ENCODE measurements at places on chromosomes 5 and 9.

DNA sequence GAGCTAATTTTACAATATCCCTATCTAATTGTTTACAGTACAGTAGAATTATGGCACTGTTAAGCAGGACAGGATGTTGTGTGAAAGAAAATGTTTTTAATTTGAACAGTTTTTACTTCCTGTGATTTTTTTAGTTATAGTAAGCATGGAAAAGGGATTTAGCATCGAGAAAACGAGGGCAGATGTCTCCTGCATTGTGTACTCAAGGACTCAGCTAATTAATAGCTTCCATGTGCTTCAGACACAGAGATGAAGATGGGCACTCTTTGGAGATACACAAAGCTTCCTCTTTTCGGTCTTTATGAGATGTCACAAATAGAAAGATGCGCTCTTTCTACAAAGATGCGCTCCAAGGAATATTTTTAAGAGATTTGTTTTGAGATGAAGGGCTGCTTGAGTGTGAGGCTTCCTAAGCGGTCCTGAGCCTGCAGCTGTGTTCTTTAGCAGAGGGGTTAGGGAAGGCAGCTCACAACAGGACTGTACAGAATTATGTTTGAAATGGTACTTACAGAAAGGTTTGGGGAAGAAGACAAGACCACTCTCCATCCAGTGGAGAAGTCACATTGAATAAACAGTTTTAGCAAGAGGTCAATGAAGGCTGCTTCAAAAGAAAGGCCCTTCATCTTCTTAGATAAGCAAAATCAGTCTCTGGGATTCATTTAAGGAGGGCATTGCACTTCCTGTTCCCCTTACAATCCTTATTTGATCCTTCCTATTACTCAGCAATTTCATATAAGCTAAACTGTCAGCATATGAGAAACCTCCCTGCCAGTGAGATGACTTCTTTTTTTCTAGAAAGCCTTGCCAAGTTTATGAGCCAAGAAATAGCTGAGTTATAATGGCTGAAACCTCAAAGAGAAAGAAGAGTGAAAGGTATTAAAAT, 311.5 kb downstream of the EFNA5 start:
- DNase-seq: no peak

GRCh38 chr5:122015471-122015870, 53.7 kb downstream of the SRFBP1 start:
- DNase-seq: no peak

DNA sequence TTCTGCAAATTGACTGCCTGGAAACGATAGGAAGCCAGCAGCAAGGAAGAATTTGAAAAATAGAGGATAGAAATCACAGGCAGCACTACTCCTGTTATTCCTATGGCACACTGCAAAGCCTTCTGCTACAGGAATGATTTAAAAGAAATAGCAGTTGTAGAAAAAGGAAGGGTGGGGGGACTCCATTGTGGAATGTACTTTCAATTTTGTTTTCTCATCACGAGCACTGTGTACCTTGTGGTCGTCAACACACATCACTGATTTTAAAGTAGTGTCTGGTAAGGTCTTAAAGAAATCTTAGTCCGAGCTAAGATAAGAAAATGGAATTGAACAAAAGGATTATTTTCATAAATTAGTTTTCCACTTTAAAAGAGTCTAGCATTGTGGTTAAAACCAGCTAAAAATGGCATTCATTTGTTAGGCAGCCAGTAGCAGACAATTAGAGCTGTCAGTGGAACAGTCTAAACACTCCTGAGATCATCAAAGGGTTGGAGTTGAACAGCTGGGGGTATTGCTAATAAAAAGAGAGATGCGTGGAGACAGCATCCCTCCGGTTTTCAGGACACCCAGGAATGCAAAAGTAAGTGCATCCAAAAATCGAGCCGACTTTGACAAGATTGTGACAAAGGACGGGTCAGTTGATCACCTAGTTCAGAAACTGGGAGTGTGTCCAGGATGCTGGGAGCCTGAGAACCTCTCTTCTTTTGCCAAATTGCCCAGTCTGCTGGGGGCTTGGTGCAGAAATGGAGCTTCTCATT, 97.8 kb upstream of the WWC1 start:
- DNase-seq: no peak

DNA sequence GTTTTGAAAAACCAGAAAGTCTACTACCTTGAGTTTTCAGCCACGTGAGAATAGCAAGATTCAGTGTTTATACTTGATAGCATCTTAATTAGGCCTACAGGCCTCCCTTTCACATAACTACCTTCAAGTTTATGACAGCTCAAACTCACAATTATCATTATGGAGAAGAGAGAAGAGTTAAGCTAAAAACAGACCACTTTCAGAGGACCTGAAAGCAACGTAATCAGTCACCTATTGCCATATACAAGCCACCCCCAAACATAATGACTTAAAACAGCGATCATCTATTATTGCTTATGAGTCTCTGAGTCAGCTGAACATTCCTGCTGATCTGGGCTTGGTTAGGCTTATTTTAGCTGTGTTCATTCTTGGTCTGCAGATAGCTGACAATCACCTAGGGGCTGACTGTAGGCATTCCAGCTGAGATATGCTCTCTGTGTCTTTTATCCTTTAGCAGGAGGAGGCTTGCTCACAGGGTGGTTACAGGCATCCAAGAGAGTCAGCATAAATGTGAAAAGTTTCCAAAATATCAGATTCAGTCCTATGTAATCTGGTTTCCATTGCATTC, 130.9 kb downstream of the COX7C start:
- DNase-seq: no peak

DNA sequence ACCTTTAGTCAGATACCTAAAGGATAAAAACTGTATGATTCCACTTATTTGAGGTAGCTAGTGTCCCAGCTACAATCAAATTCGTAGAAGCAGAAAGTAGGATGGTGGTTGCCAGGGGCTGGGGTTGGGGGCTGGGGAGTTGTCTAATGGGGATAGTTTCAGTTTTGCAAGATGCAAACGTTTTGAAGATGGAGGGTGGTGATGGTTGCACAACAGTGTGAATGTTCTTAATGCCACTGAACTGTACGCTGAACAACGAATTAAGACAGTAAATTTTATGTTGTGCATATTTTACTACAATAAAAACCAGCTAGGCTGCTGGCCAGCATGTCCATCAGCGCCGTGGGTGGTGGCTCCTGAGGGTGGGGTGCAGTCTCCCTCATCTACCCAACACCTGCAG, 137.8 kb downstream of the GADD45G start:
- DNase-seq: no peak

DNA sequence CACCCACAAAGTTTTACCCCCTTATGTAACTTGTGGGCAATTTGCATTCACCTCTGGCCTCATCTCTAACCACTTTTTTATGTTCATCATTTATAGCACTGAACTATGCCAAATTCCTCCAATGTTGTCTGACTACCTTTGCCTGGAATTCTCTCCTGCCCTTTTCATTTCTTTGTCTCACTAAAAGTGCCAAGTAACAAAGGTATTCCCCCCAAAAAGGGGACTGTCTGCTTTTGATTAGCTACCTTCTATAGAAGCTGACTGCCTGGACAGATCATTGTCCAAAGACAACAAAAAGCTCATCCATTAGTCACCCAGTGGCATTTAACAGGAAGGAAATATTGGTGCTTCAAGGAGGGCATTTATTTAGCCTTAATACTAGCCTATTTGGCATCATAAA, 189.9 kb upstream of the VCAN start:
- DNase-seq: no peak

DNA sequence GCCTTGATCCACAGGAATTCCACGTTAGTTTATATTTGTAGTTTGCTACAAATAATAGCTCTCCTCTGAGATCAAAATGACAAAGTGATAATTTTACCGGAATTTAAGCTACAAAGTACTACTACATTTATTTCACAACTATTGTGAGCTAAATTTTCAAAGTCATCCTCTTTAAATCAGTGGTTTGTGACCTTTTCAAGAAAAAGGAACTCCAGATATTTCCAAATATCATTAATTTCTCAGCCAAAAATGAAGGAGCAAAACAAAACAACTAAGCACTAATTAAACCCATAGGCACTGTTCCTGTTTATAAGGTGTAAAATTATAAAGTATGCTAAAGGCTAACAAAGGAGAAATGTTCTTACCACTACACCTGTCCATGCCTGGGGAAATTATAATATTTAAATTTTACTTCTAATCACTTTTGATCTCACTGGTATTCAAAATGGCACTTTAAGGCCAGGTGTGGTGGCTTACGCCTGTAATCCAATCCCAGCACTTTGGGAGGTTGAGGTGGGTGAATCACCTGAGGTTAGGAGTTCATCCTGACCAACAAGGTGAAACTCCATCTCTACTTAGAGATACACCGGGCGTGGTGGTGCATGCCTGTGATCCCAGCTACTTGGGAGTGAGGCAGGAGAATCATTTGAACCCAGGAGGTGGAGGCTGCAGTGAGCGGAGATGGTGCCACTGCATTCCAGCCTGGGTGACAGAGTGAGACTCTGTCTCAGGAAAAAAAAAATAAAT, 77.5 kb downstream of the CEMIP2 start:
- DNase-seq: no peak

DNA sequence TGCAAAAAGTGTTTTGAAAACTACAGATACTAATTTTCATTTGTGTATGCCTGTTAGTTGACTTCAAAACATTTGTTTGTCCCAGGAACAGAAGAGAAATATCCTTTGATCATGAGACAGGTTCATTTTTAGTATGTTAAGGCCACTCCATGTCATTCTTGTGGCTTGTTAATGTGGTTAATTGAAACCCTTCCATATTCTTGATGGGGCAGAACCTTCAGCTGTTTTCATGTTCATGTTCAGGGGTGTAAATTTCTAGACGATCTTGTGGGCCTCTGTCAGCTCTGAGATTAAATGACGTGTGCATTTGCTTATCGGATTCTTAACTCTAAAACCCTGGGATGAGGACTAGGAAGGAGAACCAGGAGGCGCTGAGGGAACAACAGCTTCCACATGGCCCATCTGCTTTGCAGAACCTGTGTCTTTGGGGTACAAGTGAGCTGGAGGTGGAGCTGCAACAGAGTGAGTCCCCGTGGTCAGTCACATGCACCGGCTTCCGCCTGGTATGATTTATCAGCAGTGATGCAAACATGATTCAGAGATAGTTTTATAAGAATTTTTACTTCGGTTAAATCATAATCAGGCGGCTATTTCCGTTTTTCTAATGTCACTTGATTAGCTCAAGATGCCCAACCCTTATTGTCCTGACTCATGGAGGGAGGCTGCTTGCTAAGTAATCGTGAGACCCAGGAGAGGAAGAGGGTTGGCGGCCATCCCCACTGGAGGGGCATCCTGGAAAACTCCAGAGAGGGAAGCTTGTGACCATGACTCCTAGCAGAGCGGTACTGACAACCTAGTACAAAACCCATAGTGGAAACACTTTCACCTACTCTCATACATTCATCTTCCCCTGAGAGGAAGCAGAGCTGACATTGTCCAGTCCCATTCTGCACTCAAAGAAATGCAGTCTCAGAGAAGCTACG, 138.4 kb downstream of the C9orf152 start:
- DNase-seq: no peak

DNA sequence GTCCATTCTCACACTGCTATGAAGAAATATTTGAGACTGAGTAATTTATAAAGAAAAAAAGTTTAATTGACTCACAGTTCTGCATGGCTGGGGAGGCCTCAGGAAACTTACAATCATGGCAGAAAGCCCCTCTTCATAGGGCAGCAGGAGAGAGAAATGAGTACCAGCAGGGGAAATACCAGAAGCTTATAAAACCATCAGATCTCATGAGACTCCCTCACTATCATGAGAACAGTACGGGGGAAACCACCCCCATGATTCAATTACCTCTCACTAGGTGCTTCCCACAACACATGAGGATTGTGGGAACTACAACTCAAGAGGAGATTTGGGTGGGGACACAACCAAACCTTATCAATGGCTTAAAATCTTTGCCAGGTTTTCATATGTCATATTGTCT, 20.3 kb upstream of the TENT4A start:
- no peak for DNase-seq

GRCh38 chr9:115106001-115106400, 12.0 kb downstream of the TNC start:
- no peak for DNase-seq

DNA sequence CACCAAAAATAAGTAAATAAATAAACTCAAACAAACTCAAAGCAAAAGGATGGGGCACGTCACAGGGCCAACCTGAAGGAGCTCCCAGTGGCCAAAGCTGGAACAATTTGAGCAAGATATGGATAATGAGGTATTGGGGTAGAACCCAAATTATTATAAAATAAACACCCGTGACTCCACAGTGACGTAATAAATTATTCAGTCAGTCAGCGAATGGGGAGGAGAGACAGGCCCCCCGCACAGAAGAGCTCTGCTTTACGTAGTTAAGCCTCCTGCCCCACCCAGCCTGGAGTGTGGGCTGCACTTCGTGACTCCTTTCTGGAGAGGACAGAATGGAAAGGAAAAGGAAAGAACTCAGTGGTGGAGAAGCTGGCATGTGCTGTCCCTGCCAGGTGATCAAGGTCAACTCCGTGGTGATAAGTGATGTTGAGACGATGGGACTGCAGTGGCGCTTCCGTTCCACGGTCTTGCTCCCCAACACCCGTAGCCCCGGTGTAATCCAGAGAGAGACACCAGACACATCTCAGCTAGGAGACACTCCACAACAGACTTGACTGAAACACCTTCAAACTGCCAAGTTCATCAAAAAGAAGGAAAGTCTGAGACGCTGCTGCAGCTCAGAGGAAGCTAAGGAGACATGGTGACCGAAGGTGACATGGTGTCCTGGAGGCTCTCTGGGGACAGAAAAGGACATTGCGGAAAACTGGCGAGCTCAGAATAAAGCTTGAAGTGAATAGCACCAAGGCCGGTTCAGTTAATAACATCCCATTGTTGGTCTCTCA, 83.3 kb upstream of the COL5A1 start:
- DNase-seq: no peak

GRCh38 chr5:59555596-59555995, 337.9 kb downstream of the PDE4D start:
- DNase-seq: no peak

DNA sequence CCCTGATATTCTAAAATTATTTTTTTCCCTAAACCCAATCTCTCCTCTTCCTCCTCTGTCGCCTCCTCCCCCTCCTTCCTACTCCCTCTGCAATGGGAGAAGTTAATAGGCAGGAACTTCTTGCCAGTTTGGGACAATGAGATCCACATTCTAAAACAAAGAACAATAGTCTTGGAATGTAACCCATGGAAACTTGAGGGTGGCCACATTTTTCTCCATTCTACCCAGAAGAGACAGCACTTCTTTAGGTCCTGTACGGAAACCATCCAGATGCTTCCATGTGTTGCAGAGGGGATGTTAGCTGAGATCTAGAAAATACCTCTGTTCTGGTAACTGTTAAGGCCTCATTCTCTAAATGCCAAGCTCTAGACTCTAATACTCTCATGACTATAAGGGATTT, 10.0 kb downstream of the SPARC start:
- no peak for DNase-seq

- no peak for DNase-seq
These were observed 23.6 kb downstream of the RNF145 start for GRCh38 chr5:159185773-159186172.

All from activated naive CD8-positive, alpha-beta T cell treated with anti-CD3 and anti-CD28 coated beads, Interleukin-2, amount 50 U/mL, for 16 hours (primary cell).